RWPE2 (cell line): ENCODE measurements at places on chromosomes 5 and 9.
A peak's percentile ranks its signal among the peaks of the same experiment; 100 is the strongest.

DNA sequence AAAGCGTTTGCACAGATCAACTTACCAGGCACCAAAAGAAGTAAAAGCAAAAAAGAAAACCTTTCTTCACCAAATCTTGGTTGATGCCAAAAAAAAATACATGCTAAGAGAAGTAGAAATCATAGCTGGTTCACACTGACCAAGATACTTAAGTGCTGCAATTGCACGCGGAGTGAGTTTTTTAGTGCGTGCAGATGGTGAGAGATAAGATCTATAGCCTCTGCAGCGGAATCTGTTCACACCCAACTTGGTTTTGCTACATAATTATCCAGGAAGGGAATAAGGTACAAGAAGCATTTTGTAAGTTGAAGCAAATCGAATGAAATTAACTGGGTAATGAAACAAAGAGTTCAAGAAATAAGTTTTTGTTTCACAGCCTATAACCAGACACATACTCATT, 36.4 kb upstream of the CCDC152 start:
- DNase-seq = no peak

DNA sequence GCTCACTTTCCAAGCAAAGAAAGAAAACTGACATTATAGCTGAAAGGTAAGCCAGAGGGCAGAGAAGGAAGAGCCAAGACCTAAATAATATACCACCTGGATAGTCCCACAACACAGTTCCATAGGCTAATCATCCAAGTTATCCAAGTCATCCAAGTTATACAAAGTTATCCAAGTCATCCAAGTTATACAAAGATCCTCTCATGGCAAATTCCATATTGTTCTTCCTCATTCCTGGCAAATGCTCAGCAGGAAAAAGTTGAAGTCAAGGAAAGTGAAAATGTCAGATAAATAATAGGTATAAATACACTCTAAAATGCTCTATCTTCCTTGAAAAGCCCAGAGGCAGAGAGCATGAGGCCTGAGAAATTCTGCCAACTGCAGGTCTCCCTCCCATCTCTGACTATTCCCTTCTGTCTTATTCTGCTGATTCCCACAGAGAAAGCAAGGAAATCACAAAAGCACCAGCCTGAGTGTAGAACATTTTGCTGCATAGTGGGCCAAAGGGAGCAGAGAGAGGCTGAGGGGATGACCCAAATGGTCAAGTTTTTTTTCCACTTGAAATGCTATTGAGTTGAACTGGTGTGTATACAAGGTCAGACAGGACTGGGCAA, 12.5 kb downstream of the MCTP1 start:
- DNase-seq = no peak

DNA sequence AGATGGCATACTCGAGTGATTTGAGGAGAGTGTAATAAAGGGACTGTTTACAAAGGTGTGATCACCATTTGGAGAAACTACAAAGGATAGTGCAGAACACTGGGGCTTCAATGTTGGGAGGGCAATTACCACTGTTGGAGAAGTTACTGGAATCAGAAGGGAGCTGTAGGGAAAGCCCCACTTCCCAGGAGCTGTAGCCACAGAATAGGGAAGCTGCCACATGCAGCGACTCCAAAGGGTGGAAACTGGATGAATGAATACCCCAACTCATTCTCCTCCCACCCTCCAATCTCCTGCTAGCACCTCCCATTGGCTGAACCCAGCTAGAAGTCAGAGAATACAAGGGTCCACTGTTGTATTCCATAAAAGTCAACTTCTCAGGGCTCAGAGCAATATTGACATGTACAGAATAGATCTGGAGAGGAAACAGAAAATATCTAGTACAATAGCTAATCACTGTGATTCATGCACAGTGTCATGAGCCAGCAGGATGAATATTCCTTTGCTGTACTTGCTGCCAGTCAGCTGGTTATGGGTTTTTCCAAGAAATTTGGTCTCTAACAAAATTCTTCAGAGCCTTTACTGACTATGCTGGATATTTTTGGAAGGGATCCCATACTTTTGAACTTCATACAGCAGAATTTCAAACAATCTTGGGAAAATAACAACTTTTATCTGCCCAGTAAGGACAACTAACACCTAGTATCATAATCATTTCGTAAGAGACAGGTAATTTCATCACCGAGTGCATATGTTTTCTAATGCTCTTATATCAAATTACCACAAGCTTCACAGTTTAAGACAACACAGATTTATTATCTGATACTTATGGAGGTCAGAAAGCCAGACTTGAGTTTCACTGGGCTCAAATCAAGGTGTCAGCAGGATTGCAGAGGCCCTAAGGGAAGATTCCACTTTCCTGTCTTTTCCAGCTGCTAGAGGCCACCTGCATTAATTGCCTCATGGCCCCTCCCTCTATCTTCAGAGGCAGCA, 39.6 kb downstream of the PDCD1LG2 start:
- DNase-seq = no peak

- no peak for DNase-seq
Observed at GRCh38 chr5:149326611-149327010, 18.7 kb upstream of the GRPEL2 start.

- DNase-seq = peak; percentile 86
Observed at GRCh38 chr9:91837981-91838731, 111.9 kb downstream of the ROR2 start.

DNA sequence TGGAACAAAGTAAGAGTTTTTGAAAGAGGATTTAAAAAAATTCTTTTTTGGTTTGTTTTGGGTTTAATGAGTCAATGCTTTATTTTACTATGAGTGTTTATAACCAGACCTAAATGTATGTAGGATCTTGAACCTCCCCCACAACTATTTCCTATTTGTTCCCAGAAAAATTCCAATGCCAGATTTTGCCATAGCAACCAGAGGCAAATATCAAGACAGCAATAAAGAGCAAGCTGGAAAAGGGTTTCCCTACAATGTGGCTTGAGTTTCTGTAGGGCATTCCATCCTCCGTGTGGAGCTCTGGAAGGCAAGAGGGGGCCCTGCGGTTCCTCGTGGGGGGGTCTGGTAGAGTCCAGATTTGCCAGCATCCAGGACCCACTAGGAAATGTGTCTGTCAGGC, 27.8 kb upstream of the GDNF start:
- no peak for DNase-seq

DNA sequence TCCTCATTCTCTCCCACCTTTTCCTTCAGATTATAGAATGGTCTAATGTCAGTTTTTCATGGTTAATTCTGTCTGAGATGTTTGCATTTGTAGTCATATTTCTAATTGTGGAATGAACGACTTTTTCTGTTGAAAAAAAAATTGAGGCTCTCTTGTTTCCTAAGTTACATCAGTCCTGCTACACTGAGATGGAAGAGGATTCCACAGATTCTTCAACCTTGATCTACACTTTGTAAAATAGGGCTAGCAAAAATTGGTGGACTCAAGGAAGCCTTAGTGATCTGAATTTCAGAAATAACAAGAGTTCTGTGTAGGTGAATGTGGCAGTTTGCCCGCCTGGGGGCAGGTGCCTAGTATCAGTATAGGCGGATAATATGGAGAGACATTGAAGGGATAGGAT, 51.9 kb downstream of the ERBIN start:
- DNase-seq = no peak

DNA sequence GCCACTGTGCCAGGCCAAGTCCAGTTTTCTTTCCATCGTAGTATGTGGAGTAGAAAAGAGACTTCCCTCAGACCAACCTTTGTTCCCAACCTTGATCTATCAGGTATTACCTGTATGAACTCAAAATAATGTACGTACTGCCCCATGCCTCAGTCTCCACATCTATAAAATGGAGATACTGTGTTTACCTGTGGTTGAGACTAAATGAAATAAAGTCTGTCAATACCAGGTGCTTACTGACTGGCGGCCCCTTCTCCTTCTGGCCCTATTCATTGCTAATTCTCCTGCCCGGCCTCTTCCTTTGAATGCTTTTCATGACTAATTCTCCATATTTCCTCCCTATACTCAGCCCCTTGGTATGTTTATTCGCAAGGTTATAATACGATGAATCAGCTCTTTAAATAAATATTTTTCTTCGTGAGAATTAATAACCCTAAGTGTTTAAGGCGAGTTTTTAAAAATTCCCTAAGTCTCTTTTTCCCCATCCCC, 89.6 kb upstream of the BASP1 start:
- no peak for DNase-seq

DNA sequence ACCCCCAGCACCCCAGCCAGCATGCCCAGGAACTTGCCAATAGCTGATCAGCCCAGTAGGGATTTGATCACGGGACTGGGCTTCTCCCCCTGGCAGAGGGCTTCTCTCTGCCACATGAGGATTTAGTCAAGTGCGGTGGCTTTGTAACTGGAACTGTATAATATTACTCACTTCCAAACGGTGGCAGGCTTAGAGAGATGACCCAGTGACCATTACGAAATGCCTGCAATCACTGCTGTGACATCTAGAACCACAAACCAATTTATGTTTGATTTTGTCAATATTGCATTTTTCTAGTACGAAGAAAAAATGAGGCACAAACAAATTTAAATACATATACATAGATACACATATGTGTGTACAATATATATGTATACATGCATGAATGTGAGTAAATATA, 192.1 kb downstream of the ERCC6L2 start:
- DNase-seq = no peak

GRCh38 chr9:123220127-123220526, 48.3 kb downstream of the STRBP start:
- no peak for DNase-seq

GRCh38 chr5:65866837-65867521, 59.4 kb upstream of the ERBIN start:
- no peak for DNase-seq

DNA sequence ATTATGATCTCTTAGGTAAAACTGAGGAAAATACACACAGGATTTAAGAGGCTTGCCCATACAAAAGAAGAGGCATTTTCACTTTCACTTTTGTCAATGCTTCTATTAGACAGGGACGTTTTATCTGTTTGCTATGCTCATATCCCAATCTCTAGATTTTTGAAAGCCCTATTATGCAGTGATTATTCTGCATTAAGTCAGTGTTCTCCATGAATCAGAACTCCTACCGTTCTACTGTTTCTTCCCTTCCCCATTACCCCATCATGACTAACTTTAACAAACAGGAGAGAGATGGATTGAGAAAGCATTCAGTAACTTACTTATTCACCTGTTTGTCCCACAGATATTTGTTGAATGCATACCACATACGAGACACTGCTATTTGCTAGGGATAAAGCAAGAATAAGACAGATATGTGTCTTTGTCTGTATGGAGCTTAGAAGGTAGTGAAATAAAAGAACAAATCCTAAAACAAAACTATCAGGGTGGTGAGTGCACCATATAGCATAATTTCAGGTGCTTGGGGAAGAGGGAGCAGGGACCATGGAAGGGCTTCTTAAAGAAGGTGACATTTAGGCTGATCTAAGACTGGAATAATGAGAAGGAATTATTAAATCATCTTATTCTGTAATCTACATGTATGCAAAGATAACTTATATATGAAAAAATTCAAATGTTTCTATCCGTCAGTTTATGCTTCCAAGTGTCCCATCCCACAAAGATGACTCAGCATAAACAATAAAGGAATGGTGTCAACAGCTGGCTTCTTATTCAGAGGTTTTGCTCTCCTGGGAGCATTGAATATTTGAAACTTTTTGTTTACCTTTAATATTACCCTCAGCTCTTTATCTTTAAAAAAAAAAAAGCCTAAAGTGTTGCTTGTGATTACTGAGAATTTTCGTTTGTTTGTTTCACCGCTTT, 328.1 kb downstream of the HINT1 start:
- DNase-seq = no peak

DNA sequence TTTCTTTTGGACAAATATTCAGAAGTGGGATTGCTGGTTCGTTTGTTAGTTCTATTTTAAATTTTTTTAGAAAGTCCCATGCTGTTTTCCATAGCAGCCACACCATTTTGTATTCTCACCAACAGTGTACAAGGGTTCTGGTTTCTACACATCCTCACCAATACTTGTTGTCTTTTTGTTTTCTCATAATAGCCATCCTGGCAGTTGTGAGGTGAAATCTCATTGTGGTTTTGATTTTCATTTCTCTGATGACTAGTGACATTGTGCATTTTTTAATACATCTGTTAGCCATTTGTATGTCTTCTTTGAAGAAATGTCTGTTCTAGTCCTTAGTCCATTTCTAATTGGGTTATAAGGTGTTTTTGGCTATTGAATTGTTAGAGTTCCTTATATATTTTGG, 214.3 kb downstream of the ARRDC3 start:
- no peak for DNase-seq

DNA sequence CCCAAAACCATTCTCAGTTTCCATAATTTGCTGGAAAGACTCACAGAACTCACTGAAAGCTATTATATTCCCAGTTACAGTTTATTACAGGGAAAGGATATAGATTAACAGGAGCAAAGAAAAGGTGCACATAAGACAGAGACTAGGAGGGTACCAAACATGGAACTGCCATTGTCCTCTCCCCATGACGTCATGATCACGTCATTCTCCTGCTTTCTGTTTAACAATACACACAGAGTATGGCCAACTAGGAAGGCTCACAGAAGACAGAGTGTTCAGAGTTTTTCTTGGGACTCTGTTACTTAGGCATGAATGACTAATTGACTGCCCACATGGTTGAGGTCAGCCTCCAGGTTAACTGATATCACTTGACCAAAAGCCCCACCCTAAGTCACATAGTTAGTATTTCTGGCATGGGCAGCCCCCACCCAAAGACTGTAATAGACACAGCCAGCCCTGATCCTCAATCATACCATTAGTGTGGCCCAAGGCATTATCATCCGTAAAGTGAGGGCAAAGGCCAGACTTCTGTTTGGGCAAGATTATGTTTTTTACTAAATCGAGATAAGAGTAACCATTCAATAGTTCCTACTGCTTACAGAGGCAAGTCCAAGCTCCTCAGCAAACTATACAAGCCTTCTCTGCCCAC, 353.5 kb upstream of the POU5F2 start:
- no peak for DNase-seq

DNA sequence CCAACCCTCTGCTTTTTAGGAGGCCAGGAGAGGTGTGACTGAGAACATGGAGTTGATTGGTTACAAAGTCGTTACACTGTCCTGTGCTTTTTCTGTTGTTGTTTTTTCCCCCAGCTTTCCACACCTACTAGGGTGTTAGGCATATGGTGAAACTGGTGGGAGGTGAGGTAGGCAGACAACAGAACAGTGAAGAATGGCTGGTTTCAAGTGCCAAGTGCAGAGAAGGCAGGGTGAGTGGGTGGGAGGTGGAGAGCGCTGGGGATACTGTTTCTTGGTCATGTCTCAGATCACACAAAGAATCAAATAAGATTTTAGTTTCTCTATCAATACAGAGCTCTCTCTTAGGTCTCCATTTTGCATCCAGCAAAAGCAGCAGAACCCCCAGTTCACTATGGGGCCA, 2.2 kb upstream of the SPTAN1 start:
- DNase-seq = no peak

DNA sequence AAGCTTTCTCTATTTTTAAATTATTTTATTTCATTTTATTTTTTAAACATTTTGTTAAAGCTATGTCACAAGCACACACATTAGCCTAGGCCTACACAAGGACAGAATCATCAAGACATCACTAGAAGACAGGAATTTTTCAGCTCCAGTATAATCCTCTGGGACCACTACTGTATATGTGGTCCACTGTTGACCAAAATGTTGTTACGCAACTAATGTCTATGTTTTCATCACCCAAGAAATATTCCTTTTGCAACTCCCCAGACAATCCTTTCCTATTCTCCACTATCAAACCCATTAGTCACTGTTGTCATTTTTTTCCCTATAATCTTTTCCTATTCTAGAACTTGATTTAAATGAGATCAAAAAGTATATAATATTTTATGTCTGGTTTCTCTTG, 2371.7 kb upstream of the C9orf72 start:
- DNase-seq = no peak
